ENCODE measurements at places on chromosomes 6 and 20.

GRCh38 chr6:5606546-5606945, 345.2 kb downstream of the FARS2 start:
- DNase-seq: no peak

GRCh38 chr6:150787429-150787828, 78.1 kb upstream of the MTHFD1L start:
- DNase-seq: no peak

- DNase-seq: no peak
Measured at GRCh38 chr6:167095888-167096287, 27.0 kb upstream of the CCR6 start.

DNA sequence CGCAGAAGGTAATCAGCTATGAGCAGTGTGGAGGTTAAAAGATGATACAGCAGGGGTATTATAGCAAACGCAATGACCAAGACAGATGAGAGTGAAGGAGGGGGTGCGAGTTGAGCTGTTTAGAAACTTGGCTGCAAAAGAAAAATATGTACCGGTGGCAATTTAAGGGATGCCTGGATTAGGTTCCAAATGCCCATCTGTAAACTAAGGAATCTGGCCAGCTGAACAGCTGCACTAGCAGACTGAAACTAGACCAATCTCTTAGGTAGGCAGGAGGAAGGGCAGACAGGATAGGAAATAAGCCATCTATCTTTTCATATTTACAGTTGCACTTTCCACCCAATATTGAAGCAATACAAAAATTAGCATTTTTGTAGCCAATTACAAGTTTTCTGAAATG, 407.6 kb downstream of the HTR1B start:
- DNase-seq: no peak

- no peak for DNase-seq
Measured at GRCh38 chr20:4774207-4774606, 52.5 kb downstream of the PRND start.

DNA sequence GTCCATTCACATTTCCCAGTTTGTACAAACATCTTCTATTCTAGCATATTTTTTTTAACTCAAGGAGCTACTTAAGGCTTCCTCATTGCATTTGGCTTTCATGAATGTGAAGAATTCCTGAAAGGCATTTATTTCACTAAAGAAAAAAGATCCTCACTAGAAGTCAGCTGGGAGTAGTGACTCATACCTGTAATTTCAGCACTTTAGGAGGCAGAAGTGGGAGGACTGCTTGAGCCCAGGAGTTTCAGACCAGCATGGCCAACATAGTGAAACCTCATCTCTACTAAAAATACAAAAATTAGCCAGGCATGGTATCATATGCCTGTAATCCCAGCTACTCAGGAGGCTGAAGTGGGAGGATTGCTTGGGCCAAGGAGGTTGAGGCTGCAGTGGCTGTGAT, 30.9 kb upstream of the XRN2 start:
- DNase-seq: no peak

- no peak for DNase-seq
Measured at GRCh38 chr20:3740615-3741301, 8.3 kb downstream of the HSPA12B start.

Data from NT2/D1 (cell line).